ENCODE measurements at places on chromosomes 6 and 20. TPM values are rescaled to one million over a fixed set of nuclear protein-coding genes. Genes with fewer than 3 reads are reported as not detected.

The TMEM217 gene
- total RNA-seq = 0.17 TPM

The ROMO1 gene
- total RNA-seq = 424 TPM

The BPIFA1 gene
- total RNA-seq = not detected

The AGER gene
- 0.82 TPM for total RNA-seq

The POPDC3 gene
- total RNA-seq = 26.6 TPM

The ANGPT4 gene
- under 0.01 TPM for total RNA-seq

The SLC4A11 gene
- 1.4 TPM for total RNA-seq

The HTR1B gene
- 0.12 TPM for total RNA-seq

The KCNG1 gene
- 28.1 TPM for total RNA-seq

The CTAGE9 gene
- total RNA-seq = not detected

The MEP1A gene
- total RNA-seq = not detected

The FAXC gene
- 0.26 TPM for total RNA-seq

The GSTA4 gene
- total RNA-seq = 45.8 TPM

The CPNE5 gene
- 0.09 TPM for total RNA-seq

The RSPO3 gene
- total RNA-seq = 1.5 TPM

The SOBP gene
- total RNA-seq = 4.0 TPM

The MRAP2 gene
- total RNA-seq = not detected

The PDE7B gene
- total RNA-seq = 7.5 TPM

The CST7 gene
- not detected for total RNA-seq

The FAM209B gene
- total RNA-seq = not detected
